Tibial nerve (tissue), 4 donors: ENCODE measurements at places on chromosomes 11 and 22. TPM values are rescaled to one million over a fixed set of nuclear protein-coding genes. Genes with fewer than 3 reads are reported as not detected.

OR5T3 gene
- not detected for total RNA-seq

BRSK2 gene
- 5.7 TPM for total RNA-seq

GRCh38 chr22:22717664-22718063, 73.2 kb downstream of the GGTLC2 start:
- no peak overlapping the region for H3K4me3 ChIP-seq
- no peaks in the 10 kb centered on the region for H3K4me1 ChIP-seq
- H3K36me3 ChIP-seq, result no peaks in the 10 kb centered on the region

GDPD4 gene
- total RNA-seq, result not detected

DNA sequence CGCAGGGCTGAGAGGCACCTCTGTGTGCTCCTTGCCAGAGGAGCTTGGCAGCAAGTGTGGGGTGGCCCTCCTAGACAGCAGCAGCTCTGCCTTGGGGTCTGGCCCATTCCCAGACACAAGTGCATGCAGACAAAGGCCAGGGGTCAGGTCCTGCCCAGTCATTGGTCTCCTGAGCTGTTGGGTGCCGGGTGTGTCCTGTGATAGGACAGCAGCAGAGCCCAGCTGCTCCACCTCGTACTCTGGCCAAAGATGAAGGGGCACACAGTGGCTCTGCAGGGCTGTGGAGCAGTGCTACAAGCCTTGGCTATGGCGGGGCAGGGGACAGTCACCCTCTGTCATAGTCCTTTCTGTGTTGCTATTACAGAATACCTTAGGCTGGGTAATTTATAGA, 17.3 kb upstream of the OSBPL5 start:
- H3K27me3 ChIP-seq, result no peaks in the 10 kb centered on the region
- DNase-seq, result no peak
- no peaks in the 10 kb centered on the region for H3K36me3 ChIP-seq
- H3K4me3 ChIP-seq, result no peak overlapping the region

- H3K27ac ChIP-seq, result no peak overlapping the region
- no peak overlapping the region for H3K4me3 ChIP-seq
- no peaks in the 10 kb centered on the region for H3K4me1 ChIP-seq
- H3K27me3 ChIP-seq, result no peaks in the 10 kb centered on the region
- no peaks in the 10 kb centered on the region for H3K36me3 ChIP-seq
These were observed 43.6 kb downstream of the COA4 start for GRCh38 chr11:73833067-73833466.

DNA sequence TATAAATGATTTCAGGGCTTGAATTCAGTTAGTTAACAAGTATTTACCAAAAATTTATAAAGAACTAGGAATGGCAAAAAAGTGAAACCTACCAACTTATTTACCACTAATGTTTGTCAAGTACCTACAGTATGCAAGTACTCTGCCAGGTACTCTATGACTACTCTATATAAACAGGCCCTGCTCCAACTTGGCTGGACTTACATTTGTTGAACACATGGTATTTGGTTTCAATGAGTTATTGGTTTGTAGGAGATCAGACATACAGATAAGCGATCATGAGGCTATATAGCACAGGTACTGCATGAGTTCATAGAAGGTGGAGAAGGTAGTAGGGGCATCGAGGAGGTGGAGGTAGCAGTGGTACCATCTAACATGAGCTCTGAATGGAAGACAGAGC, 159.9 kb upstream of the PDGFD start:
- H3K36me3 ChIP-seq, result no peaks in the 10 kb centered on the region
- no peak for DNase-seq
- H3K27ac ChIP-seq, result no peak overlapping the region
- H3K4me1 ChIP-seq, result no peaks in the 10 kb centered on the region
- H3K4me3 ChIP-seq, result no peak overlapping the region

- H3K4me3 ChIP-seq, result no peak overlapping the region
- H3K4me1 ChIP-seq, result peaks cover 29% of the 10 kb centered on the region
- no peak for DNase-seq
- no peaks in the 10 kb centered on the region for H3K36me3 ChIP-seq
- no peaks in the 10 kb centered on the region for H3K27me3 ChIP-seq
These were observed 4.0 kb downstream of the ARL2 start for GRCh38 chr11:65017937-65018336.

DNA sequence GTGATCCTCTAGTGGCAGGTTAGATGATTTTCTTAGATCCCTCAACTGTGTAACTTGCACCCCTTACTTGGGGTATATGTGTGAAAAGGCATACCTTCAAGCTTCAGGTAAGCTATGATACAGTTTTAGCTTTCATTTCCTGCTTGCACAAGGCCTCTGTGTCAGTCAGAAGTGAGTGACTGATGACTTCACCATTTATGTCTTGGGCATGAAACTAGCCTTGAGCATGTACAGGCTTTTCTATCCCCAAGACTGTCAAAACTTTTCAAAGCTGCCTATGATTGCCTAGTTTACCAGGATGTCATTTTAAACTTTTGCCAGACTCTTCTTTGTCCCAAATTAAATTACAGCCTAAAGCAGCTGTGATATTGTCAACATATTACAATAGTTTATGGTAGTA, 286.1 kb upstream of the CNTN5 start:
- H3K27me3 ChIP-seq, result no peaks in the 10 kb centered on the region
- H3K4me1 ChIP-seq, result no peaks in the 10 kb centered on the region
- no peak for DNase-seq
- no peaks in the 10 kb centered on the region for H3K36me3 ChIP-seq

DNA sequence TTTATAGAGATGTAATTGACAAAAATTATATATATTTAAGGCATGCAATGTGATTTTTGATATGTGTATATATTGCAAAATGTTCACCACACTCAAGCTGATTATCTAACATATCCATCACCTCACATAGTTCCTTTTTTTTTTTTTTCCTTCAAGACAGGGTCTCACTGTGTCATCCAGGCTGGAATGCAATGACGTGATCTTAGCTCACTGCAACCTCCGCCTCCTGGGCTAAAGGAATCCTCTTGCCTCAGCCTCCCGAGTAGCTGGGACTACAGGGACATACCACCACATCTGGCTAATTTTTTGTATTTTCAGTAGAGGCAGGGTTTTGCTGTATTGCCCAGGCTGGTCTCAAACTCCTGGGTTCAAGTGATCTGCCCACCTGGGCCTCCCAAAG, 65.1 kb upstream of the SLC35C1 start:
- no peak overlapping the region for H3K4me3 ChIP-seq
- no peaks in the 10 kb centered on the region for H3K27me3 ChIP-seq
- no peaks in the 10 kb centered on the region for H3K36me3 ChIP-seq
- no peak for DNase-seq
- H3K27ac ChIP-seq, result no peak overlapping the region

- H3K27ac ChIP-seq, result no peak overlapping the region
- H3K4me3 ChIP-seq, result no peak overlapping the region
- DNase-seq, result no peak
- H3K36me3 ChIP-seq, result no peaks in the 10 kb centered on the region
These were observed 8.3 kb upstream of the MMP1 start for GRCh38 chr11:102806296-102806695.

LDHAL6A gene
- not detected for total RNA-seq

- DNase-seq, result no peak
- H3K27ac ChIP-seq, result peak overlapping the region; percentile 35
- H3K4me3 ChIP-seq, result no peak overlapping the region
These were observed 17.5 kb downstream of the MN1 start for GRCh38 chr22:27784120-27784475.

NXPE2 gene
- 0.30 TPM for total RNA-seq
